ENCODE measurements at places on chromosomes 2 and 18.

- no peak for DNase-seq
Observed at GRCh38 chr2:2146969-2147900, 183.8 kb downstream of the MYT1L start.

DNA sequence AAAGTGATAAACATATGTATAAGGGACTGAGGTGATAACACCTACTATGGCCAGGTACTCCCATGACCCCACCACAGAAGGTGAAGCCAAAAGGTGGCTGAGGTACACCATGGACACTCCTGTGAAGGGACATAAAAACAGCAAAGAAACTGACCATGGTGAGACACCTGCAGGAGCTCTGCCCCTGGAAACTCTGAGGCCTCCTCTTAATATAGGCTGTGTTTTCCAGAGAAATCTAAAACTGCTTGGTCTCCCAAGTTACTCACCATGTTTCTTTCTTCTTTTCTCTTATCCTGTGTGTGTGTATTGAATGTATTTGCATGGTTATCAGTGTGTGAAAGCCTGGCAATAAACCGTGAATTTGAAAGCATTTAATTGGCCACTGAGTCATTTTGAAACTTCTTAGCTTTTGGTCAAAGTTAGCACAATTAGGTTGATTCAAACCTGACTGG, 739.3 kb upstream of the GCFC2 start:
- no peak for DNase-seq

- no peak for DNase-seq
Observed at GRCh38 chr2:158796652-158797051, 1.5 kb downstream of the DAPL1 start.

GRCh38 chr2:123976054-123976648, 48.9 kb upstream of the CNTNAP5 start:
- DNase-seq: no peak

DNA sequence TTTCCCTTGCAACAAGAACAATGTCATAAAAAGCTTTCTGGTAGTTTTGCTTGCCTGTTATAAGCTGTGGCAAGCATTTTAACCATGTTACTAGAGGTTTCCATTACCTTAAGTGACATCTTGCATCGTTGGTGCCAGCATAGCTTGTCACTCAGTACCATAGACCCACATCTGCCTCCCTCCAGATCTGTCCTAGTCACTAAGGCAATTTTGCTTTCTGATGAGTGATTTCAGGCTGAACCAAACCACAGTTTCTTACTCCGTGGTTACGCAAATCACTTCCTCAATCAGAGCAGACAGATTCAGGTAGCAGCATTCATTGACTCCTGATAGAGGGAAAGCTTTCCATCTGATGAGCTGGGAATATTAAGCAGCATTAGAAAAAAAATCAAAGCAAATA, 1057.5 kb upstream of the FAM98A start:
- no peak for DNase-seq

GRCh38 chr2:218781691-218782527, at the start of gene CYP27A1:
TSS of gene CYP27A1 (plus strand) at chr2:218782147. CDS start at chr2:218782183, 36 bp downstream.
- DNase-seq: no peak

- no peak for DNase-seq
Observed at GRCh38 chr2:70558195-70558808, 4.7 kb upstream of the TGFA start.

DNA sequence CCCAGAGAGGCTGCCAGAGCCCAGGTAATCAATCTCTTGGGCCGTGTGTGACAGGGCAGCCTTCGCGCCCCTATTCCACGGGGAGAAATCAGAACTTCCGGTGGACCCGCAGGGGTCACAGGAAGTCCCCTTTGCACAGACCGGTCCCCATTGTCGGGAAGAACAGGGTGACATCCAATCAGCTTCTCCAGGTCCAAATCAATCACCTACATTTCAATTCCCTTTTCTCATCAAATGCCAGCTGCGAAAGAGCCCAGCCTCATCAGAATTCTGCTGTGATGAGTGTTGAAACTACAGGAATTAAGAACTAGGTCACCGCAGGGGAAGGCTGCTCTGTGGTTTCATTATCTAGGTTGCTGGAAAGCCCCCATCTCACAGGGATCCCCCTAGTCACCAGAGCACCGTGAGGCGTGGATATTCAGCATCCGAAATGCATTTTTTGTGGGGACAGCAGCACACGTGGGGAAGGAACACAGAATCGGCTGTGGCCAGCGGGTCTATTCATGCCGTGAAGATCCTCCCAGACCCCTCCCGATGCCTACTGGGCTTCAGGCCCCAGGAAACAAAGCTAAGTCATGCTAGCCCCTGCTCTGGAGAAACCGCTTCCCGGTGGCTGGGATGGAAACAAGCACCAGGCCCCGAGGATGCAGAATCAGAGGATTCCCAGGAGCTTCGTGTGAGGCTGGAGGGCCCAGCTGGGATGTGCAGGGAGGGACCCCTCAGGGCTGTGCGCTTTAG, 193.7 kb upstream of the ID2 start:
- peak; percentile 80 for DNase-seq

DNA sequence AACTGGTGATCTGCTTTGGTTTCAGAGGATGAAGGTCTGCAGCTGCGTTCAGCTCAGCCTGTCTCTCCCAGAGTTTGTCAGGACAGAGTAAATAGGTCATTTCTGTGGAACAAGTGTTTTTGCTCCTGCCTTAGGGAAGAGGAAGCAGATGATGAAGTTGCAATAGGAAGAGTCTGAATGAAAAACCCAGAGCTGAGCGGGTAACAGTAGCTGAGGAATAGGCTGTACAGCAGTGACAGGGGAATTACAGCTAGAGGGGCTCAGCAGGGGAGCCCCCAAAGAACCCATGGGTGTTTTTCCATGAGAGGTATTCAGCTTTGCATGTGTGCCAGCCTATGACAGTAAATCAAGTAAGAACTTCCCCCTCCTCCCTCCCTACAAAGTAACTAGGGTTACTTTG, 10.3 kb upstream of the CYBRD1 start:
- no peak for DNase-seq

DNA sequence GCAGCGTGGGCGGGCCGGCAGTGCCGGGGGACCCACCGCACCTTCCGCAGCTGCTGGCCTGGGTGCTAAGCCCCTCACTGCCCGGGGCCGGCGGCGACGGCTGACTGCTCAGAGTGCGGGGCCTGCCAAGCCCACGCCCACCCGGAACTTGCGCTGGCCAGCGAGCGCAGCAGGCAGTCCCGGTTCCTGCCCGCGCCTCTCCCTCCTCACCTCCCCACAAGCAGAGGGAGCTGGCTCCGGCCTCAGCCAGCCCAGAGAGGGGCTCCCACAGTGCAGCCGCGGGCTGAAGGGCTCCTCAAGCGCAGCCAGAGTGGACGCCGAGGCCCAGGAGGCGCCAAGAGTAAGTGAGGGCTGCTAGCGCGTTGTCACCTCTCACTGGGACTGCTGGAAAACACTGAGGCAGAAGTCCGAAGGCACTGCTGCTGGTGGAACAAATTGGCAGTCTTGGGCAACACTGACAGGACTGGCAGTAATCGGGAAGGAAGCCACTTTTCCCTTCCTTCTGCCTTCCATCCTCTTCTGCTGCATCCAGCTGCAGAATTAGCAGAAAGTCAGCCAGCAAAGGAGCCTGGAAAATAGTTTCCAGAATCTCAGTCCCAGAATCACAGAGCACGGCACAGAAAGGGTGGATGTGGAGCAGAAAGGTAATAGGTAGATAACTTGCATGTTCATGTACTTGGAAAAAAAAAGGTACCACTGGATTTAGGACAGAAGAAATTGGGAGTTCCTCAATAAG, 179.4 kb upstream of the FN1 start:
- DNase-seq: no peak

GRCh38 chr18:61551586-61551985, 218.4 kb downstream of the CDH20 start:
- no peak for DNase-seq

DNA sequence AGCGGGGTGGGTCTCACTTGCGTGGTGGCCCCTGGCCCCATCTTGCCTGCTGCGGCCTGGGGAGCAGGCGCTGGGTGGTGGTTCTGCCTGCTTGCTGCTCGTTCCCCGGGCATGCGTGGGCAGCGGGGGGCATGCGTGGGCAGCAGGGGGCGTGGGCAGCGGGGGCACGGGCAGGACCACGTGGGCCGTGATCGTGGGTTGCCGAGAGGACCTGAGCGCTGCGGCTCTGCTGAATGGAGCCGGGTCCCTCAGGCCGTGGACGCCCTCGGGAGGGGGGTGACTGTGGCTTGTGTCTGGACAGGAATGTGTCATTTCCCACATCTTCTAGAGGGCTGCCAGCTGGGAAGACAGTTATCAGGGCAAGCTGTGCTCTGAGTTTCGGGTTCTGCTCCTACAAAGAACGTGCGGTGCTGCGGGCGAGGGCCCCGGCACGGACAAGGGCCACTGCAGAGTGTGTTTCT, 8.3 kb upstream of the GAL3ST2 start:
- DNase-seq: no peak

DNA sequence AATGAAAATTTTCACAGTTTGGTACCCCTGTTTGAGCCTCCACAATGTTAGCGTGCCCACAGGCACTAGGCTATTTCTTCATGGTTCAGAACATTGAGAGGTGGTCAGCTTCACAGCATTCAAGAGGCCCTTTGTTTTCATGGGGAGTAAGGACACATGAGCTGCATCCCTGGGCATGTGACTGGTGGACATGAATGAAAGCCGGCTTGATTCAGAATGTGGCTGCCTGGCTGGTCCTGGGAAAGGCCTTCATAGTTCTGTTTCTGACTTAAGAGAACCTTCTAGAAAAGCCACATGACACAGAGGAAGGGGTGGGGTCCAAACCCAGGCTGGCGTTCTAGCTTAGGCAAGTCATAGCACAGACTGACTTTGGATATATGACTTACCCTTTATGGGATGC, 420.6 kb downstream of the CMPK2 start:
- DNase-seq: no peak

- DNase-seq: peak; percentile 9
Observed at GRCh38 chr18:13313006-13313686, 94.6 kb downstream of the LDLRAD4 start.

- DNase-seq: no peak
Observed at GRCh38 chr2:221601376-221601775, 29.3 kb upstream of the EPHA4 start.

DNA sequence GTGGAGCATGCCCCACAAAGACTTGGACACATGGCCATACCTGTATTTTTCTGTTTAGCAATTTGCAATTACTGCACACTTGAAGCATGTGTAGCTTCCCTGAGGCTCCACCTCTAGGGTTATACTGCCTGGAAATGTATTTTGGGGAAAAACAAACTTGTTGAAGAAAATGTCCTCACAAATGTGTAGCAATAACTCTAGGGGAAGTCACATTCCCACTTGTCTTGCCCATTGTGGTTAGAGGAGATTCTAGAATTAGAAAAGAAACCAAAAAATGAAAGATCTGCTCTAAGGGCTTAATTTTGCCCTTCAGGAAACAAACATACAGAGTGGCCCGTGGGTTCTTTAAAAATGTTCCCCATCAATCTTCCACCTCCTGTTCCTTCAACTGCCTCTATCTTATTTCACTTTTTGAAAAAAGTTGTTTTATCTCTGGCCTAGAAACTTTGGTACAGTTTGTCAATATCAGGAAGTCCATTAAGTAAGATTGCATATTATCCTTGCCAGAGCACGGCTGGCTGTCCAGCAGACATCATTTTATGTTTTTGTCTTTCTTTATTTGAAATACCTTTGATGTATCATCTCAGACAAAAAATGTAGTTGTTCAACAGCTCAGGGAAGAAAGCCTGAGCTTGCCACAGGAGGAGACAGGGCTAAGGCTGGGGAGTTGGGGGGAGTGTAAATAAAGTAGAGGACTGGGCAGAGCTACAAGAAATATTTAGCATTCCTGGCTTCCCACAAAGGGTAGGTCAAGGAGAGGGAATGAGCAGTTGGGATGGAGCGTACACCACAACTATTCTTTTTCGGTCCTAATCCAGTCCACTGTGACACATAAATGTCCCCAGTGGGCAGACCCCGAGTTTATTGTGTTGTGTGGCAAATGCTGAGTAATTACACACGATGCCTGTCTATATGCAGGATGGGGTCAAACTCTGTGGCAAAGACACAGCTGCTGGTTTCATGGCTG, 96.8 kb upstream of the CDC42EP3 start:
- DNase-seq: no peak

GRCh38 chr2:23662941-23663920, 263.7 kb downstream of the ATAD2B start:
- DNase-seq: no peak

- no peak for DNase-seq
Observed at GRCh38 chr18:58067601-58068000, 23.6 kb downstream of the NEDD4L start.

DNA sequence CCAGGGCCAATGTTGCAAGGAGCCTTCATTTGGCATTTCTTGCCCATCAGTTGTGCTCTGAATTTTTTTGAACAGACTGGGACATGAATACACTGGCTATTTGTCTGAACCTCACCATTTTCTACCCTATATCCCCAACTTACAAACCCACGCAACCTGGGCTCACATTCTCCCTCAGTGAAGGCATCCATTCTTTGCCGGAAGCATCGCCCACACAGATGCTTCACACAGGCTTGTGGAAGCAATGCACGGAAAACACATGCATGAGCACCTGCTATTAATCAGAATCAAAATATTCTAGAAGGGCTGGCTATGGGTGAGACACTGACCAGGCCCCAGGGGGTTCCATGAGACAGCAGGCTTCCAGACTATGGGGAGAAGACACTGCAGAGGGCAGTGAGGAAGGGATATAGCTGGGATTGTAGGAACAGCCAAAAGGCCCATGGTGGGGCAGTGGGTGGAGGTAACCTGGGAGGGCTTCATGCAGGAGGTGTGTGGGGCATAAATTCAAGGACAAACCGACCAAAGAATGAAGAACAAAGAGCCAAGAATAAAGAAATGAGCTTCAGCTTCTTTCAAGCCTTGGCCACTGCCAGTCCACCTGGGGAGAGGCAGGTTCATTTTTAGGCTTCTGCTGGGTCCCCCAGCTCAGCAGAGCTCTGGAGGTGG, 261.5 kb downstream of the CELF4 start:
- no peak for DNase-seq

- DNase-seq: no peak
Observed at GRCh38 chr2:120605231-120605935, 130.3 kb upstream of the GLI2 start.

DNA sequence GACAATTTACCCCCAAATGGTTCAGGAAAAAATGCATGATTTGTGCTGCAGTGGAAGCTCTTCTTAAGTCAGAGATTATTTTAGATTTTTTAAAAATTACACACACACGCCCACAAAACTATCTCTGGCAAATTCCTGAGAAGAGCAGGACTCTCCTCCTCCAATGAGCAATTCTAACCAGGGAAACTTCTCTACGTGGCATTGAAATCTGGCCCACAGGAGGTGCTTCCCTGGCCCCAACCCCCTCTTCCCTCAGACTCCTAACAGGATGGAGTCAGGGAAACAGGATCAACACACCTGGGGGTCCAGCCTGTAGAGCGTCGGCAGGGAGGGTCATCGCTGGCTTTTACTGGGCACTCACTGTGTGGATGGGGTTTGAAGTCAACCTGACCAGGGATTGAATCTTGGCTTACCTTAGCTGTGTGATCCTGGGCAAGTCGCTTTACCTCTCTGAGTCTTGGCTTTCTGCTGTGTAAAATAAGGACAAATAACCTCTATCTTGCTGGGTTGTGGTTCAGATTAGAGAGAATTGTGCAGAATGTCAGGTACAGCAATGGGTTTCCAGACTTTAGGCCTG, 65.4 kb upstream of the ASAP2 start:
- DNase-seq: no peak
